ENCODE measurements at places on chromosomes 5 and 9.

- peak; percentile 33 for ATAC-seq
Observed at GRCh38 chr5:172439785-172440477, 14.4 kb downstream of the SH3PXD2B start.

DNA sequence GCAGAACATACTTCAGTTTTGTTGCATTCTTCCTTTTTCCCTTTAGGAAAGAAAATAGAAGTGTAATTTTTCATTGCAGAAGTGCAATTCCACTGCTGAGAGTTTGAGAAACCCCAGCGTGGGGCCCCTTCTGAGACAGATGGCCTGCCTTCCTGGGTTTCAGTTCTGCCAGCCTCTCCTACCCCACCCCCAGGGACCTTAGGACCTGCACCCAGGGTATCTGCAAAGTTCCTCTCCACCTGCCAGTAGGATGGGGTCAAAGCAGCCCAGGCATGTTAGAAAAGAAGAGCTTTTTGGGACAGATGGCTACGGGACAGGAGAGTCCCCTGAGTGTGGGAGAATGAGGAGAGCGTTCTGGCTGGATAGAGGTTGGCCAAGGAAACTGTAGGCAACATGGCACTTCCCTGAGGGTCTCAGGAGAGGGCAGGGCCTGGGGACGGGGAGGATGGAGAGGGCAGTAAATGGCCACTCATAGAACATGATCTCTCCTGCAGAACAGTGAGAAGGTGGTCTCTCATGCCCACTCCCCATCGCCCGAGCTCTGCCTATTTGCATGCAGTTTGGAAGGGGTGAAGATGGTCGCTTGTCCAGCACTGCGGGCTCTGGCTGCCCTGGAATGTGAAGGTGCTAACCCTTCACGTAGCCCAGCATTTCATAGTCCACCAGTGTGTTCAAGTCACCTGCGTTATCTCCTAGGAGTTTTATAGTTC is at the start of gene TIFAB:
Gene TIFAB, minus strand, starts transcription at position 31 of the 710 bp plus-strand sequence. CDS start 2,412 bp downstream, outside the sequence.
- no peak for ATAC-seq

DNA sequence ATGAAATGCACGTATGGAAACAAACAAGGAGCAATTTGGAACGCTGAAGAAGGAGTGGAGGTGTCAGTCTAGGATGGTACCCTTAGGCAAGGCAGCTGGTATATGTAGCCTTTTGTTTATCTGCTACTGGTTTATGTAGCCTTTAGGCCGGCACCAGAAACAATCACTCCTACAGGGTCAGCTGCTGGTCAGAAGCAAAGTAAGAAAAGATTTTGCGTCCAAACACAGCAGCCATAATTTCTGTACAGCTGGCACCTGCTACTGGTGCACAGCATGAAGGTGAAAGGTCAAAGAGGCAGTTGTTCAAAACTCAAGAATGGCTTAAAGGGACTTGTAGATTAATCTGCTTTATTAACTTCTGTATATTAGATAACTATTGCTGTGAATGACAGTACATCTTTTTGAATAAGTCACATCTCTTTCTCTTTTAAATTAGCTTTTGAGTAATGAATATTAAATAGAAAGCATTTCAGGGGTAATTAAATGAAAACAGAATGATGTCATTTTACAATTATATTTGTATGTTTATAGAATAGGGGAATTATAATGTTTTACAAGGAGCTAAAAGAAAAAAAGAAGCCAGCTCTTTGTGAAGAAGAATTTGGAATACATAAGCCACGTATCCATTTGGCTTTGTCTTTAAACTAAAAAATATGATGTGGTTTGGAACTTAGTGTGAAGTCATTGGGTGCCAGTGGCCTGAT is 33.1 kb upstream of the TLX3 start:
- ATAC-seq, result no peak

DNA sequence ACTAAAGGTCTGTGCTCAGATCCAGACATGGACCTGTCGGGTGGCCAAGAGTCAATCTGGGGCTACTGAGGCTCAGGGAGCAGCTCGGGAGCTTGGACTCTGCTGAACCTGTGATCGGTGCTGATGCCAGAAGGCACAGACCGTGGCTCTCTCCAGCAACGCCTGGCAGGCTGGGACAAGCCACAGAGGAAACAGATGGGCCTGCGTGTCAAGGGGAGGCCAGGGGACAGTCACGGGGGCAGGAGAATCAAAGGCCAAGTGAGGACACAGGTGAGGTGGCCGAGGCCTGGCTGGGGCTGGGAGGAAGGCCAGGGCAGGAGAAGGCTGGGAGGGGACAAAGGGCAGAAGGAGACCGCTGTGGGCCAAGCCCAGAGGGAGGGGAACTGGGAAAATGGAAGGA is 43.4 kb downstream of the EPB41L4B start:
- ATAC-seq, result no peak

GRCh38 chr5:56733580-56733979 is 81.8 kb upstream of the MAP3K1 start:
- peak; percentile 43 for ATAC-seq

DNA sequence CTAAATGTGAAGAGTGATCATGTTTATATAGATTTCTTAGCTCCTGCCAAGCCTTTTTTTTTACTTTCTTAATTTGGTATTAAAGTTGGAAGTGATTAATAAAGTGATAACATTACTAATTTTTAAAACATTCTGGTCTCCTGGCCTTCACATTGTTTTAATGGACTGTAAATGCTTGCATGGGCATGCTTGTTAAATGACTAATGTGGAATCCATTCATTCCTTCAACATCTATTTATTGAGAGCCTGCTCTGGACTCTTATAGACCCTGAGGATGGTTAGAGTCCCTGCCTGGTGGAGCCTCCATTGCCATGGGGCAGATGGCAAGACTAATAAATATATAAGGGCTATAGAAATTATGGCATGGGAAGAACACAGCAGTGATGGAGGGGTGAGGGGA is 103.5 kb downstream of the NTRK2 start:
- ATAC-seq, result no peak

DNA sequence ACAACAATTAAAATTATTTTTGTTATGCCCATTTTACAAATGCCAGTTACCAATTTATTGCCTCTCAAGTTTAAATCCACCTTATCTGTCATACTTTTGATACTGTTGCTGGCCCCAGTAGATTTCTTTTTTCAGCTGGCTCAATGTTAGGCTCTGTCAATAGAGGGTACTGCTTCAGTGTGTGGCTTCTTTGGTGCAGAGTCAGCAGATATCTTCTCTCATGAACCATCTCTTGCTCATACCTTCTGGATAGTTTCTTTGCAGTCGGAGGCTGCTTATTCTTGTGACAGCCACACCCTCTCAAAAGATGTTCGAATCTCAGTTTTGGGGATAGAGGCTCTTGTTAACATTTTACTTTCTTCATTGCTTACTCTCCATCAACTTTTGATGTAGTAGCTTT is 849.9 kb upstream of the SEMA6A start:
- no peak for ATAC-seq

DNA sequence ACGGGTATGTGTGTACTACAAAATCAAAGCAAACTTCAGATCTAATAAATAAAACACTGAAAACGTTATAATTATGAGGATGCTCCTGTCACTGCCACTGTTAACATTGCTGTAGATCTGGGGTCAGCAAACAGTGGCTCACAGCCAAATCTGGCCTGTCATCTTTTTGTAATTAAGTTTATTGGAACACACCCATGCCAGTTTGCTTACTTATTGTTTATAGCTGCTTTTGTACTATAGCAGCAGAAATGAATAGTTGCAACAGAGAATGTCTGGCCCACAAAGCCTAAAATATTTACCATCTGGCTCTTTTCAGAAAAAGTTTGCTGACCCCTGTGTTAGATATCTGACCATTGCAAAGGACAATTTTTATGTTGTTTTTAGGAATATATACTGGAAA is 32.1 kb downstream of the PRRC1 start:
- ATAC-seq, result no peak

DNA sequence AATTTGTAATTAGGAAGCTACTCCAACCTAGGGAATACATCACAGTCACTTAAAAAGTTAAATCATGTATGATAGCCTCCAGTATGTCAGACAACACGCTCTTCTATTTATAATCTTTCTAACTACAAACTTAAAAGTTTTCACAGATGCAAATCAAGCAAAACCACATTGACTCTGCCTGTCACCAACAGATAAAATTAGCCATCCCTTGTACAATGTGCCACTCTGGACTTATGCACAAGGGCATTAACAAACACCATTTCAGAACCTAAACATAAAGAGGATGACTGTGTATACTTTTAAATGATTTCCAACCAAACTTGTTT is 14.7 kb downstream of the ERP44 start:
- ATAC-seq, result no peak

- no peak for ATAC-seq
Observed at GRCh38 chr5:169719360-169720314, 82.6 kb downstream of the DOCK2 start.

- ATAC-seq, result no peak
Observed at GRCh38 chr9:111099199-111100008, 61.1 kb upstream of the LPAR1 start.

- no peak for ATAC-seq
Observed at GRCh38 chr5:132428147-132428482, 58.6 kb downstream of the SLC22A5 start.

DNA sequence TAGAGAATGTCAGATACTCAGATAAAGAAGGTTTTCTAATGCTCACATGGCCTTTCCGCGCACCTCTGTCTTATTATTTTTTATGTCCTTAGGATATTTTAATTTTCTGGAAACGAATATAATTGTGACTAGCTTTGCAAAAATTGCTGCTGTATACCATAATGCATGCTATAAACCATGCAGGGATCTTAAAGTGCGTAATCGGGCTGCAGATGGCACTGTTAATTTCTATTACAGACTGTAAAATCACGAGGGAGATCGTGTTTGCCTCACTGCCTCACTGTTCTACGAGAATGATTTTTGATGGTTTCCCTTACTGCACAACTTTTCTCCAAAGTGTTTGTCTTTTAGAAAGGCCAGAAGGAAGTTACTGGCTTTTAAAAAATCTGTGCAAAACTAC is 356.1 kb downstream of the TUSC1 start:
- ATAC-seq, result no peak

DNA sequence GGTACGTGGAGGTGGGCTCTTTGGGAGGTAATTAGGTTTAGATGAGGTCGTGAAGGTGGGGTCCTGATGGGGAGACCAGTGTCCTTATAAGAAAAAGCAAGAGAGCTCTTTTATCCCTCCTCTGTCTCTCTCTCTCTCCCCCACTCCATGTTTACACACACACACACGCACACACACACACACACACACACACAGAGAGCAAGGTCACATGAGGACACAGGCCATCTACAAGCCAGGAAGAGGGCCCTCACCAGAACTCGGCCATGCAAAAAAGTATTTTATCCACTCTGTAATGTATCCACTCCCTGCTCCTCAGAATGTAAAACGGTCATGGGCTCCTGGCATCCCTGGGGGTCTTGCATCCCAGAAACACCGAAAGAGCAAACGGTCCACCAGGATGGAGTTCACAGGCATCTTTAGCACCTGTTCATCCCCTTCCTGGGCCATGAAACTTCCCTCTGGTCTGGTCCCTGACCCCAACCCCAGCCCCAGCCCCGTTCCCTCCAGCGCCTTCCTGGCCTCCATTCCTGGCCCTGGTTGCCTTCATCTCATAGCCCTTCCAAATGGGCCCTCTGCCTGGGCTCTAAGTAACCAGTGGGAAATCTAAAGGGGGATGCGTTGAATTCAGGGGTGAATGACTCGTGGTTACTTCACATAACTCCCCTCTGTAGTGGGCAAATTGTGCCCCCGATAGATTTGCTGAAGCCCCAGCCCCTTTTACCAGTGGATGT is 88.8 kb downstream of the NSUN2 start:
- no peak for ATAC-seq

GRCh38 chr9:69376651-69377050 is 51.6 kb downstream of the ENTREP1 start:
- peak; percentile 50 for ATAC-seq

Data from esophagus mucosa (tissue), 1 donor.